ENCODE measurements at places on chromosomes 3 and 15.

DNA sequence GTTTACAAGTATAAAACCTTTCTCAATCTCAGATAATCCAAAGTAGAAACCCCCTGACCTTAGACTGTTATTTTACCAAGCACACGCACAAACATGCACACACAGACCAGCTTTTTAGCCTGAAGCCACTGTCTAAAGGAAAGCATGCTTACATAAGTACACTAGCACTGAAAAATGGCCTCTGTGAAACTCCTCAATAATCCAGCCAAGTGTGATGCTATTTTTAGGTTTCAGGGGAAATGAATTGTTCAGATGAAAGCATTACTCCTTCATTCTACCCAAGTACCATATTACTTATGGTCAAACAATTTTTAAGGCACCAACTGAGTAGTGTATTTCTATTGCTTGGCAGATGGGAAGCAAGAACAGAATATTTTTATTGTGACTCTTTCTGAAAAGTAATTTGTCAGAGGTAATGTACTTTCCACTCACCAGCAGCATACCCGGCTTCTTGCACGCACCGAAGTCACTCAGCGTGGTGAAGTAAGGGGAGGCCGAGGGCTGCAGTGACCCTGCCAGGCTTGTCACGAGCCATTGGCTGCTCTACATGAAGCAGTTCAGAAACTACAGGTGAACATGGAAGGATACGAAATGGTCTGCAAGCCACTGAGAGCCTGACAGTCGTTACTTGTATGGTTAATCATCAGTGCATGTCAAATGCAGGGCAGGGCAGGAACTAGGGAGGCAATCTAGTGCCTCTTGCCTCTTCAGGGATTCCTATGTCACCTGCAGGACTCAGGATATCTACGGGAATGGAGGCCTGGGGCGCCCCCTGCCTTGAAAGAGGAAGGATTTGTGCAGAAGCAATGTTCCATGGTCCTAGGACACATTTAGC, 106.7 kb downstream of the GABRB3 start:
- DNase-seq = no peak

GRCh38 chr3:171193693-171194092, 167.2 kb upstream of the SLC2A2 start:
- DNase-seq = no peak

GRCh38 chr3:25097023-25097422, 331.0 kb upstream of the RARB start:
- DNase-seq = no peak

DNA sequence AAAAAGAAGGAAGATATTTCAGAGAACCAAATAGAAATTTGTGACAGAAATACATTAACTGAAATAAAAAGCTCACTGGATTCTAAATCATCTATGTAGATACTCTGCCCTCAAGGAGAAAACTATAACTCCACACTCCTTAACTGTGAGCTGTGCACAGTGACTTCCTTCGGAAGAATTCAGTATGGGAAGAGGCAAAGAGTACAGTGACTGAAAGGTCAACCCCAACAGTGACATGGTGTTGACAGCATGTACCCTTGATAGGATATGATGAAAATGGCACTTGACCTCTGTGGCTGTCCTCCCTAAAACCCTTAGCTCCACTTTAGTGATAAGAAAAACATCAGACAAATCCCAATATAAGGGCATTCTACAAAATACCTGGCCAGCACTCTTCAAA, 165.5 kb downstream of the ATP10A start:
- DNase-seq = no peak

DNA sequence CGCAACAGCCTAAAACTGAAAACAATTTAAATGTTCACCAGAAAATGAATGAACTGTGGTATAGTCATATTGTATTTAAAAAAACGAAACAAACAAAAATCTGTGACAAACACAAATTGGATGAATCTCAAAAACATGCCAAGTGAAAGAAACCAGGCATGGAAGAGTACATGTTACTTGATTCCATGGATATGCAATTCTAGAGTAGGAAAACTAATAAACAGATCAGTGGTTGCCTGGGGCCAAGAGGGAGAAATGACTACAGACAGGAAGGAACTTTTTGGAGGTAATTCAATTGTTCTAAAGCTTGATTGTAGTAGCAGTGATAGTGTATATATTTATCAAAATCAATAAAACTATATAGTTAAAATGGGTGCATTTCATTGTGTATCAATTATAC, 16.8 kb downstream of the UBE3A start:
- no peak for DNase-seq

DNA sequence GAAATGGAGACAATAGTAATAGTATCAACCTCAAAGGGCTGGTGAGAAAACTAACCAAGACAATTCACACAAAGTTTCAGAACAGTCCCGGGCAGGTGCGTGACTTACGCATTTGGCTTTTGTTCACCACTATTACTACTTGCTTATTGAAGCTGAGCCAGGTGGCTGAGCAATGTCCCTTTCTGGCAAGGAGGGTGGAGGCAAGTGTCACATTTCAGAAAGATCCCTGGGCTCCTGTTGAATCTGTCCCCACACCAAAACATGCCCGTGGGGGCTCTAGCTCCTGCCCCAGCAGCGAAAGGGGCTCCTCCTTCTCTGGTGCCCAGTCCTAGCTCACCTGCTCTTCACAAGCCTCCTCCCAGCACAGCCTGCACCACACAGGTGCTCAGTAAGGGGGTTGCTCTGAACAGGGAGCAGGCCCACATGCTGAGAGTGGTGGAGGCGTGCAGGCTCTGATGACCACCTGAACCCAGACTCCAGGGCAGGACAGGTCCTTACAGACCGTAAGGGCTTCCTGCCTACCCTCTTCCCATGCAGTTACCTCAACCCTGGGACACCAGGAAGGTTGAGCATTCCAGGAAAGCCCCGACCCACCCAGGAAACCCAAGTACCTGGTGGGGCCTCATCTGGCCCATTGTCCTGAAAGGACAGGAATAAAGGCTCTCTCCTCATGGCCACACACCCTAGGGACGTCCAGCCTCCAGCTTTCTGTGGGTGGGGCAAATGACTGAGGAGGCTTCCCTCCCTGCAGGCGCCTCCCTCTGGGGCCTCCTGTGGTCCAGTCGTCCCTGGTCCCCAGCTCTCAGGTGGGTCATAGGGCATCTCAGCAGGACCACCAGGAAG, 32.6 kb downstream of the SEMA7A start:
- DNase-seq = no peak

GRCh38 chr15:21260966-21261395, 179.3 kb downstream of the POTEB3 start:
- no peak for DNase-seq

DNA sequence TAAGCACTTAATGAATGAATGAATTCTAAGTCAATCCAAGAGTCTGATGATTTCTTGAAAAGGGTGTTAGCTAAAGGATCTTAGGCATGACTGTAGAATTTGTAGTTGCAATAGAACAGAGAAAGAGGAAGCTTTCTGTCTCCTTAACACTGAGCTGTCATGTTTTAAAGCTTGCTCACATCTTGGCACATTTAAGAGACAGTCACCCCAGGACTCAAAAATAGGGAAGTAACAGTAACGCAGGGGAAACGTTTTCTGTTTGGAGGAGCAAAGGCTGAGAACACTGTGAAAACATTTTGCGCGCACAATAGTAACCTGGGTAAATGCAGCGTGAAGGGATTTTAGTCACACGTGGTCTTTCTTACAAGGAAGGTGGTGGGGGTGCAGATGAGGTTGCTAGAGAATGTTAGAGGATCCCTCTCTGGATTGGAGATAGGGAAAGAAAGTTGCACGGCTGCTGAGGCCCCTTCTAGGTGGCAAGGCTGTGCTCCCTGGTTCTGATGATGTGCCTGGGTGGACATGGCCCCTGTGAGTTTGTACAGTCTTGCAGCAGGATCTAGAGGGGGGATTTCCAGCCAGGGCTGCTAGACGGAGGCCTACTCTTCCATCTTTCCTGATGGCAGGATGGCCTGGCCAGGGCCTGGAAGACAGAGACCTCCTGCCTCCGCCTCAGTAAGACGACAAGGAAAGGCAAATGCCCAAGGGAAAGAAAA, 12.0 kb downstream of the STARD5 start:
- no peak for DNase-seq

- no peak for DNase-seq
Observed at GRCh38 chr15:33068007-33068481, 126.5 kb downstream of the FMN1 start.

- DNase-seq = no peak
Observed at GRCh38 chr3:172856795-172857742, 106.5 kb downstream of the ECT2 start.

DNA sequence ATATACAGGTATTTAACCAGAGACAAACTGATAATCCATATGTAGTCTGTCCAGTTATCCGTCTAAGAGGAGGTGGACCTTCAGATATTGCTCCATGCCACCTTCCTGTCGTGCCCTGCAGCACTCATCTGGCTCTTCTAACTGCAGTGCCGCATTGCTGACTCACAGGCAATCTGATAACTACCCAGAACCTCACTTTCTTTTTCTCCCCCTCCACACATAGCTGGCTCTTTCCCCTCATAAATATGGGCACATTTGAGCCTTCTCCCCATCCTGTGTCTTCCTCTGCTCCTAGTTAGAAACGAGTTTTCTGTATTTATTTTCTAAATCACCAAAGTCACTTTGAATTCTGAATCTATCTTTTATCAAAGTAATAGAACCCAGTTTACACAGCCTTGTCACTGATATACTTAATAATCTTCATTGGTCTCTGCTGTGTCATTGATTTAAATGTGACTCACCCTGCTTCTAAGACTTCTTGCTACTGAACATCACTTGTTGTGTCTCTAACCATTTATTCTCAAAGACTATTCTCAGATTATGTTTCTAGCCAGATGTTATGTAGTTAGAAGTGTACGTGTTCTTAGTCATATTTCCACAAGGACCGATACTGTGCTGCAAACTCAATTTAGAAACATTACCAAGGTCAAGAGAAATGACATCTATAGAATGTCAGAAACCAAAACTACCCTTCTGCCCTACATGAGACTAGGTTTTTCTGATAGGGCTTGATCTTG, 17.4 kb upstream of the KCNMB2 start:
- no peak for DNase-seq

GRCh38 chr15:80654299-80654698, 40.8 kb upstream of the ABHD17C start:
- DNase-seq = no peak

DNA sequence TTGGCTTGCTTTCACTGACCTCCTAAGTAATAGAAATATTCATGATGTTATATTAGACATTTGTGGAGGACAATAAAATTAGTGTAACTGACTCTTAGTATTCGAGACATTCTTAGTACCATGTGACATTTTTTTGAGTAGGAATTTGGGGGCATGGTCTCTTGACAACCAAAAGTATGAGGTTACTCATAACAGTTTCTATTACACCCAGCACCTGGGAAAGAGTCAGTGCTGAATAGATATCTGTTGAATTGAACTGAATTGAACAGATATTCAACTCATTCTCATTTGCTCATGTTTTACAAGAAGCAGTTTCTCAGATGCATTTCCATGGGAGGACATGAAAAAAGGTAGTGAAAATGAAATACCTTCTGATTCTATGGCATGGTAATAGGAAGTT, 84.4 kb downstream of the CMSS1 start:
- DNase-seq = no peak

DNA sequence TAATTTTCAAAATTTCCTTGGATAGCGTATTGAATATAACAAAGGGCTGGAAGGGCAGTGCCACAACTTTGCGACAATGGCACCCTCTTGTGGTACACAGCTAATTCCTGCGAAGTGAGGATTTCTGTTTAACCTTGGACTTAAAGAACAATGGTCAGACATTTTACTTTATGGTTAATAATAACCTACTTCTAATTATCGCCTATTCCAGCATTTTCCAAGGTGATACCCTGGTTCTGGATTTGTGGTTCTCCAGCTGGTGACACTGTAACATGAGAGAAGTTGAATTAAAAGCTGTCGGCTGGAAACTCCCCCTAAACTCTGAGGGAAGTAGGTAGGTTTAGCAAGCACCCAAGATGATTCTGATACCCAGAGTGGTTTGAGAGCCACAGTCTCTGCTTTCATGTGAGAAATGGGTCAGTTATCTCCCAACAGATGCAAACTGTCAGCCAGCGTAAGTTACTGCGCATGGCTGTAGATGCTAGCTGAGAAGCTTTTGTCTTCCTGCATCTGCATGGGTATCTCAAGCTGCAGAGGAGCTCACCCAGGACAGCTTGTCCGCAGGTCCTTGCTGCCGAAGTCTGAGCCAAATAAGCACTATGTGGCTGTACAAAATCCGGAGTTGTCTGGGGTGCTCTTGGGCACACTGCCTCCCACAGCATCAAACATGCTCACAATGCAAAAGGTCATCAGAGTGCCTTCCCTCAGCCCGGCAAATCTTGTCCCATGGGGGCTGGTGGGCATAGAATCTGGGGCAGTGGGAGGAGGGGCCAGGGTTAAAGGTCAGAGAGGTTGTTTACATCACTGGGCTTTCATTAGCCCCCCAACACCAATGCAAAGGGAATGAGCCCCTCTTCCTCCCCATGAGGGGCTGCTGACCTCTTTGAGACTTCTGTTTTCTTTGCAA, 6.6 kb upstream of the CHSY1 start:
- peak; percentile 24 for DNase-seq

- no peak for DNase-seq
Observed at GRCh38 chr15:71290881-71291635, 175.8 kb downstream of the THSD4 start.

- DNase-seq = no peak
Observed at GRCh38 chr3:172653004-172653572, 57.8 kb downstream of the NCEH1 start.
